ENCODE measurements at places on chromosomes 11 and 22.

DNA sequence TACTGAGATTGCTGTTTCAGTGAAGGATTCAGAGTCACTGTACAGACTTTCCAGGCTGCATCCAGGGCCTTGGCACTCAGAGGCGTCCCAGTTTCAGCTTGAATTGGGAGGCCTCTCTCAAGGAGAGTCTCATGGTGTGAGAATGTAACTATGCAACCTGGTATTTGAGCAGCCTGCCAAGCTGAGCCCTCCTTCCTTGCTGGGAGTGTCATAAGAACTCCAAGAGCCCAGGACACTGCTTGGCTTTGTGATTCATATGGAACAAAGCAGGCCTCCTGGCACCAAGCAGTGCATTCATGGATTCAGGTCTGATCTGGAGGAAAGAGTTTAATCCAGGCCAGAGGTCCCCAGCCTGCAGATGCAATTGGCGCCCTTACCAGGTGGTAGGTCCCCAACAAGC lies 171.7 kb downstream of the DBX1 start:
- no peak for DNase-seq

- no peak for DNase-seq
Observed at GRCh38 chr22:38070250-38070921, 13.2 kb downstream of the PICK1 start.

DNA sequence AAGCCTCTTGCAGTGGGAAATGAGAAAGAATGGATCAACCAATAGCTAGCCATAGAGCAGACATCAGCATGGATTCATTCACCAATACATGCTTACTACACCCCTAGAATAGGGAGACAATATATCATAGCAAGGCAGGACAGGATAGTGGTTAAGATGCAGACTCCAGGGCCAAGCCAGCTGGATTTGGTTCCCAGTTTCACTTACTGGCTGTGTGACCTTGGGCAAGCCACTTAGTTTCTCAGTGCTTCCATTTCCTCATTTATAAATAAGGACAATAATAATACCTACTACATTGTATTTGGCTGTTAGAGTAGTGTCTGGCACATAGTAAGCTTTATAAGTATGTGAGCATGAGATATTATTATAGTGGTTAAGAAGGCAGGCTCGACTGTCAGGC lies 7.1 kb downstream of the DCHS1 start:
- no peak for DNase-seq

DNA sequence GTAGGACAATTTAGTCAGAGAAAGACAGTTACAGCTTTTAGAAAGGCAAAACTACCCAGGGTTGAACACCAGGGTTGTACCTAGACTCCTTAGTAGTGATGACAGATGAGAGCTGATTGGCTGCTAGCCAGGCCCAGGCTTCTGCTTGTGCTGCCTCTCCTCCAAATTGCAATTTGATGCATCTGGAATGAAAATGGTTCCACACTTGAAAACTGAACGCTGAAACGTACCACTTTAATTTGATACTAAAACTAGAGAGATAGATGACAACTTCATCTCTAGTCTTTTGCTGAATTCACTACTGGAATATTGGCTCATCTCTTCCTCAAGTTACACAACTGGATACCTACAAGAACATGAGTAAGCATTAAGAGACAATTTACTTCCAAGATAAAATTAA lies 19.2 kb upstream of the FNBP4 start:
- no peak for DNase-seq

DNA sequence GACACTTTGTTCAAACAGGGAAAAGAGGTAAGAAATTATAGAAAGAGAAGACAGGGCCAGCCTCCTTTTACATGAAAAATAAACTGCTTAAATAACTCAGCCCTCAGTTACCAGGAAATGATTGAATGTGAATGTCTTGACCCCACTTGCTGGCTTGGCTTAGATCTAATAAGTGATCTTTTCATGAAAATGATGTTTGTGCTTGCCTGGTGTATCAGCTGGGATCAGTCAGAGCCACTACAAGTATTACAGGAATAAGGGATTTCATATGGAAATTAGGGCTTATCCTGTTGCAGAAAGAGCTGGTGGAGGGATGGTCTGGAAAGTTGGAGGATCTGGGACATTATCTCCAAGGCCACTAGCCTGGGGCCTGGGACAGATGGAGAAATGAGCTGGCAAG lies 51.8 kb downstream of the COMMD9 start:
- DNase-seq = no peak

- DNase-seq = peak; percentile 91
Observed at GRCh38 chr11:118838905-118839553, 44.7 kb upstream of the CXCR5 start.

DNA sequence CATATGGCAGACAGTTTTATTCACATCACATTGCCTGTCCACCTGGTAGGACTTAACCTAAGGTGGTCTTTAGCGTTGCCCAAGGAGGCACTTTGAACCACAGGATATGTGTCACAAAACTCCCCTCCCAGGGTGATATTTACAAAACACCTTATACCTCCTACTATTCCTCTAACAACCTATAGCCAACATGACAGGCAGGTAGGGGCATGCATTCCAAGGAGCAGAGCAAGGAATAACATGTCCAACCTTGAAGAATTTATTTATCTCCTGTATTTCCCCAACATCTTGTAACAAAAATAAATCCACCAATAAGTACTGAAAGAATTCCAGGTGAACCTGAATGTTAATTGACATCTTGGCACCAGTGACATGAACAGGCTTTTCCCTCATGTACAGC lies 60.5 kb downstream of the SVIP start:
- no peak for DNase-seq

DNA sequence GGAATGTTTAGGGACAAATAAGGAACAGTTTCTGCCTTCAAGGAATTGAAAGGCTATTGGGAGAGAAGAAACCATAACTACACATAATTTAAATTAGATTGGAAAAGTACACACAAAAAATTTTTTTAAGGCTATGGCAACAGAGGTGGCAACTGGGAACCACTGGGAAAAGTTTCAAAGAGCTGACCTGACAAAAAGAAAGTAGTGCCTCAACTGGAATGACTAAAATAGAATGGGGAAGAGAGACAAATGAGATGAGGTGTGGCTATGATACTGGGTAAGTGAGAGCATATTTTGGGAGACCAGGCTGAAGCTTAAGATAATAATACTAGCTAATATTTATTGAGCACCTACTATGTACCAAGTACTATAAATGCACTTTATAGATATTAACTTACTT lies 2.9 kb upstream of the AKIP1 start:
- DNase-seq = no peak

GRCh38 chr11:37506531-37506930 lies 908.5 kb upstream of the RAG2 start:
- DNase-seq = no peak

GRCh38 chr11:122769126-122769780 lies 69.0 kb upstream of the CRTAM start:
- no peak for DNase-seq

GRCh38 chr11:128776424-128777284 lies 82.8 kb downstream of the FLI1 start:
- DNase-seq = peak; percentile 32

DNA sequence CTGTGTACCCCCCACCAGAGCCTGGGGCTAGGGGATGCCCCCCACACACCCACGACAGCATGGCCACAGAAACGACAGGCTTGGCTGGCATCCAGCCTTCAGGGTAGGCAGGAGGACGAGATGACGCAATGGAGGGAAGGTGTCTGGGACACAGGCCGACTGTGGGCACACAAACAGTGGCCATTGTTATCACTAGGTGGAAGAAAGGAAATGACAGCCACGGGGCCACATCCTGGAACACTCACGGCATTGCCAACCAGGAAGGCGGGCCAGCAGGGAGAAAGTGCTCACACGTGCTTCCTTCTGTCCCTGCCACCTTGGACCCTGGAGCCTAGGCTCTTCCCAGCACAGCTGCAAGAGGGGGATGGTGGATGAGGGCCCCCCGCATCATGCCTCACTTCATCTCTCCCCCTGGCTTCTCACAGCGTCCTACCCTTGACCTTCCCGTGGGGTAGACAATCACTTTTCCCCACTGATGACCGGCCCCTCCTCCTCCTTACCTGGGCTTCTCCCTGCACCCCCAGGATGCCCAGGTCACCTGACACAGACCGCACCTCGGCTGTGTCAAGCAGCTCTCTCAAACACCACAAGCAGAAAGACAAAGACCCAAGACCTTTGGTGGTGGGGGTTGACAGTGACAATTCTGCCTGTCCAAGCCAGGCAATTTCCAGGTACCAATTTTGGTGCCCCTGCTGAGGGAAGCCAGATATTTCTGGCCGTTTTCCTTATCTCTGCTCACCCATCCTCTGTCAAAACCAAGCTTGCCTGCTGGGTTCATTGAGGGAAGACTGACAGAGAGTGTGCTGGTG lies 8.6 kb downstream of the PLA2G6 start:
- no peak for DNase-seq

GRCh38 chr11:69297787-69298266 lies 3.9 kb downstream of the MYEOV start:
- peak; percentile 74 for DNase-seq

DNA sequence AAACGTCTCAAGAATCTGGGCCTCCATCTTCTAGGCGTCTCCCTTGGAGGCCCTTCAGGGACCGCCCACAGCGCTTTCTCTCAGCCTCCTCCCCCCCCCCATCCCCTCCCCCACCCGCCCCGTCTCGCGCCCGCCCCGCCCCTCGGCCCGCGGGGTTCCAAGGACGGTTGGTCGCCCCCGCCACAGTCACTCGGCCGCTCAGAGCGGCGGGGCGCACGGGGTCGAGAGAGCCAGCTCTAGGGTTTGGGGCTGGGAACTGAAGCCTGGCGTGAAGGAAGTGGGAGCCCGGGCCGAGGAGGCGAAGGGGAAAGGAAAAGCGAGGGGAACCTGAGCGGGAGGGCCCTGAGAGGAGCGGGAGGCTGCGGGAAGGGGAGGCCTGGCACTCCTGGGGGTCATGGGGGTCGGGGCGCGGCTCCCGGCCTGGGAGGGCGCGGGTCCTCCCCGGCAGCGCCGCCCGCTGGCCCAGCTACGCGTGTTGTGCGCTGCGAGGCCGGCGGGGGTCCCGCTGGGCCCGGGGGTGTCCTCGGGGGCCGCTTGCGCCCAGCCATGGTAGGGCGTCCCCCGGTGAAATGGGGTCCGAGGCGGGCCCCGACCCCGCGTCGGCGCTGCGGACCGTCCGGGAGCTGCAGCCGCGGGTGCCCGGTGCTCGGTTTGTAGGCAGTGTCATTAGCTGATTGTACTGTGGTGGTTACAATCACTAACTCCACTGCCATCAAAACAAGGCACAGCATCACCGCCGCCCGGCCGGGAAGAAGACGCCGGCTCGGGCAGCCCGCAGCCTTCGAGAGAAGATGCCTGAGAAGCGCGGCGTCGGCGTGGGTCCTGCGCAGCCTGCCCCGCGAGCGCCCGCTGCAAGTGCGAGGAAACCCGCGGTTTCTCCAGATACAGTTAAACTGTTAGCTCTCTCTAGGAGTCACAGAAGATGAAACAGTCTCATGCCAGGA lies at the start of gene BTG4:
TSS of gene BTG4 (minus strand) at position 91 of the 944 bp plus-strand sequence. CDS start 13,610 bp downstream, outside the sequence.
- no peak for DNase-seq

GRCh38 chr11:73331138-73331916 lies 23.3 kb downstream of the ARHGEF17 start:
- DNase-seq = no peak

DNA sequence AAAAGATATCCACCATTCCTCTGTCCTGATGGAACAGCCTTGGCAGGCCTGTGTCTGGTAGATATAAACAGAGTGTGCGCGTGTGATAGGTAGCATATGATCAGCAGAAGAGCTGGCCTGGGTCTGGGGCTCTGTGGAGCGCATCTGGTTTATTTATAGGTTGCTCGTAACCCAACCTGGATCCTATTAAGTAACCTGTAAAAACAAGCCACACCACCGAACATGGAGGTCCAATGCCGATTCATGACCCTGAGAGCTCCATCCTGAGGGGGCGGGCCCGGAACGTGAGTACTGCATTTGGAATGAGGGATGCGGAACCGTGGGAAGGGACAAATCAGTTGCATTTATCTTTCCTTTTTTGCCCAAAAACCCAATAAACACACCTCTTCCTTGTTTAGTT lies 31.9 kb upstream of the APOL5 start:
- no peak for DNase-seq

GRCh38 chr11:110250168-110250567 lies 46.2 kb downstream of the RDX start:
- no peak for DNase-seq

GRCh38 chr11:73445980-73446379 lies 69.8 kb downstream of the RELT start:
- DNase-seq = no peak

DNA sequence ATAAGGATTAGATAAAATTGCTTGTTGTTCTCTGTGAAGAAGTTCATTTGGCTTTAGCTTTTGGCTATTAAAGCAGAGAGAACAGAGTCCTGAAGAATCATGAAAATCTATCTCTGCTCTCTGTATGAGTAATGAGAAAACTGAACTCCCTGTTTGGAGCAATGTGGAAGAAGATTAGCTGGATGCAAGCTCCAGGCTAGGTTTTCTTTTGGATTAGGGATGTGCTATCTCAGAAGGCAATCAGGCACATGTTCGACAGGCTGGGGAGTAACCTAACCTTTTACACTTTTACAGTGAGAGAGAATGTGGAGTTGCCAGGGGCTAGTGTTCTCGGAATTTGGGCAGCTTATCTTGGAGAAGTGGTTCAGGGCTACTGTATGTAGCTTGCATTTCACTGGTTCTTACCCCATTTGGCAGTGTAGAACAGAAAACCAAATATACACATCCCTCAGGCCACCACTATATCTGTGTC lies 8.5 kb upstream of the SLN start:
- no peak for DNase-seq

DNA sequence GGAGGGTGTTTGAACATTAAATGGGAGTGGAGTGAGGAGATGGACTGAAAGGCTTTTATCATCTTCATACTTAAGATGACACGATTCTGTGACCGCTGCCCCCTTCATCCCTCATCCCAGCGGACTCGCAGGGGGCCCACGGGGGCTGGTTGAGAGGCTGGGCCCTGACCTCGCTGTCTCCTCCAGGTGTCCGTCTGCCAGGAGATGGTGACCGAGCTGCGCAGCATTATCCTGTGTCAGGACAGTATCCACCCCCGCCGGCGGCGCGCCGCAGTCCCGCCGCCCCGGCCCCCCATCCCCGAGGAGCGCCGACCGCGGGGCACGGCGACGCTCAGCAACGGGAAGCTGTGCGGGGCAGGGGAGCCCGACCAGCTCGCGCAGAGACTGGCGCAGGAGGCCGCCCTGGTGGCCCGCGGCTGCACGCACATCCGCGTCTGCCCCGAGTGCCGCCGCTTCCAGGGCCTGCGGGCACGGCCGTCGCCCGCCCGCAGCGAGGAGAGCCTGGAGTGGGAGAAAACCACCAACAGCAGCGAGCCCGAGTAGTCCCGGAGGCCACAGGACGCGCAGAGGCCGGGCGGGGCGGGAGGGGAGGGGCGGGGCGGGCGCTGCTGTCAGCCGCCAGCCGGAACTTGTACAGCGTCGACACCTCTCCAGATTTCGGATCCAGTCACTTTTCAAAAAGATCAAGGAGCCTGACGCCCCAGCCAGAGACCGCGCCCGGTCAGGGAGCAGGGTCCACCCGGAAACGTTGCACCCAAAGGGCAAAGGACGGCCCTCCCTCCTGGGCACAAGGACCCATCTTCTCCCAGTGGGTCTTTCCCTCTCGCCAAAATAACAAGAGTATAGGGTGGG lies 38.0 kb upstream of the TBCEL start:
- DNase-seq = peak; percentile 29

DNA sequence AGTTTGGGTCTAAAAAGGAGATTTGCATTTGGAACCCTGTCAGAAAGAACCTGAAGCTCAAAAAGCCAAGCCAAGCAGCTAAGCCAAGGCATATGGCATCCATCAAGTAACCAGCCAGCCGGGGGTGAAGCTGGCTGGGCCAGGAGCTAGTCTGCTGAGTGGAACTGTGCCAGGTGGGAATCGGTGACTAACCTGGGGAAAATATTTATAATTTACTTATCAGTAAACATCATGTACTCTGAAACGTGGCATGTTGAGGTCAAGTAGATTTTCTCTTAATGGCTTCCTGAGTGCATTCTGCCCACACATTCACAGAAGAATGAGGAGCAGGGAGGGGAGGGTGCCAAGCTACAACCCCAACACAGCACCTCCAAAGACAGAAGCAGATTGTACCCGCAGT lies 70.5 kb upstream of the SESN3 start:
- no peak for DNase-seq

Data from RPMI8226 (cell line).